ENCODE measurements at places on chromosomes 3 and 15.

- no peak for DNase-seq
These were observed 26.8 kb downstream of the TRANK1 start for GRCh38 chr3:36918050-36918449.

DNA sequence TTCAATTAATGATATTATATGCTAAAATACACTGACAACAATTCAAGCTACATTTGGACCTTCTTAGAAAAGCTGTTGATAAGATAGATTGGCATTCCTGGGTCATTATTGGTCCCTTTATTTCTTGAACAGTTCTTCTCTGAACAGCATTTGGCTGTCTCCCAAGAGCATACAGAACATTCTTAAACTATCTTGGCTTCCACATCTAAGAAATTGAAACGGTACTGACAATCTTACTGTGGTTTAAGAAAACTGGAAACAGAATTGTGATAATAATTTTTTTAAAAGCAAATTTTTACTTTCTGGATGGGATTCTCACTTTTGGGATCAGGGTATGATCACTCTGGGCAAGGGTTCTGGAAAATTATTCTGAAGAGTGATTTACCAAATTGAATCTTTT is 161.7 kb upstream of the ZNF385D start:
- DNase-seq, result no peak

DNA sequence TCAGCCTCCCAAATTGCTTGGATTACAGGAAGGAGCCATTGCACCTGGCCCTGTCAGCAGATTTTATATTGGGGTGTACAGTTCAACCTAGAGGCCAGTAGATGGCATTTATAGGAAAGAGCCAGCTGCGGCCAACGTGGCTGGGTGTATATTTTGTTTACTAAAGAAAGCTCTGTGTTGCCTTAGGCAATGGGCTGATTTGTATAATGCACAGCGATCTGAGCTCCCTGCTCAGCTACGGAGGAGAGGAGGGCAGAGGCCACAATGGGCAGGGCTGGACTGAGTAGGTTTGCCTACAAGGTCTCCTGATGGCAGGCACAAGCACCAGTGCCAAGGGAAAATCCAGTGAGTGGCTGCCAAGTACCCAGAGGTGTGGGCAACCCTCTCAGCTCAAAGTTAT is 282.4 kb downstream of the ARPP21 start:
- no peak for DNase-seq

DNA sequence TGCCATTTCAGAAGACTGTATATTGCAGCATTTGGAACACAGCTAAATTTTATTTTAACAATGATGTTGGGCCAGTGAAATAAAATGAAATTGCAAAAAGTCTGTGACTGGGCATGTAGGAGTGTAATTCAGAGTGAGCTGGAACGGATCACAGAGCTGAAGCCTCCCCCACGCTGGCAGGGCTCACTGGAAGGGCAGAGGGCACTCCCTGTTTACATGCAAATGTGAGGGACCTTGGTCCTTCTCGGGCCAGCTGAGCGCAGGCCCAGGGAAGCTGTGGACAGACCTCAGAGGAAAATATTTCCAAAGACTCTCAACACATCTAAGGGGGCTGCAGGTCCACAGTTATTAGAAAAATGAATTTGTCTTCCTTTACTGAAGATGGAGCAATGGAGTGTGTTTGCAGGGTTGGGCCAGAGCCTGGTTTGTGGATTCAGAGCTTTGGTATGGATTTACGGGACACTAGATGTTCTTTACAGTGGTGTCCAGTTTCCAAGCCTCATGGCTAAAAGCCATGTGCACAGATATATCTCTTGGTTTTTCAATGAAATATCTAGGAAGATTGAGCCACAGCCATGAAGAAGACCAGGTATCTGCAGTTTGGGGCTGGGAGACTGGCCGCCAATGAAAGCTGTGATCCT is 32.0 kb downstream of the TRPM1 start:
- no peak for DNase-seq

DNA sequence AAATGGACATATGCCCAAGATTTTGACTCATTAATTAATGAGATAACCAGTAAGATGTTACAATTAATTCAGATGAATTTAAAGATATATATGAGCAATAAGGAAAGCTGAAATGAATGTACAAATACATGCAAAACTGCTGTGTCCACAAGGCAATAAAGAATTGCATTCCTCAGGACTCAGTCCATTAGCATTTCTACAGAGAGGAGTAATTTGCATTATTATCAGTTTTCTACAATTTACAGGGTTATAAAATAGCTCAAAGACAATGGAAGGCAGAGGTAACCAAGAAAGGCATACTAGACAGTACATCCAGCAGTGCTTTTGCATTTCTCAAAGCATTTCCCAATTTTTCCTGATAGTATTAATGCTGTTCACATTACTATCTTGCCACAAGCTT is 377.1 kb upstream of the GOLIM4 start:
- no peak for DNase-seq

DNA sequence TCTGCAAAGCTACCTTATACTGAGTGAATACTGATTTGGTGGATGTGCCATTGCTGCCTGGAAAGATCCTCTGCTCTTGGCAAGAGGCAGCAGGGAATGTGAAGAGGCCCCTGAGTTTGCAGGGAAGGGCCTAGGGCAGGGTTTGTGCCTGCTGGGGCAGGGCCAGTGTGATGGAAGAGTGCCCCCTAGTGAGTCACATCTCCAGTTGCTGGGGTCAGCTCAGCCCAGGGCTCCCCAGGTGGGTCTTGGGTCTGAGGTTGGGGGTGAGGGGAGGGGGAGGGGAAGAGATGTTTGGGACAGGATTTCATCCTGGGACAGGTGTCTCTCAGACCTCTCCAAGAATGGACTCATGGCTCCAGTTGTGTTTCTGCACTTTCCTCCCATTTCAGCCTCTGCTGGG is 4.1 kb upstream of the AMOTL2 start:
- no peak for DNase-seq

- no peak for DNase-seq
These were observed 57.4 kb upstream of the BDH1 start for GRCh38 chr3:197613199-197613598.

DNA sequence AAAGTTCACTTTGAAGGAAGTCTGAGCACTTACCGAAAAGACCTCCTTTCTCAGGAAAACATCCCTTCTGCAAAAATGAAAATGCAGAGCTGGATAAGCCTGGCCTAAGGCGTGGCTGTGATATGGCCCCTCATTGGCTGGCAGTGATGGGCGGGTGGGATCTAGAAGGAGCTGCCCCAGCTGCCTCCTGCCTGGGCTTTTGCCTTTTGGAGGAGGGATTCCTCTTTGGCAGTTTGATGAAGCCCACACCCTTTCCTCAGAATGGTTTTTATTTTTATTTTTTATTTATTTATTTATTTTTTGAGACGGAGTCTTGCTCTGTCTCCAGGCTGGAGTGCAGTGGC is 4.0 kb upstream of the DZIP1L start:
- DNase-seq, result no peak

GRCh38 chr3:161851941-161852566 is 355.4 kb downstream of the OTOL1 start:
- DNase-seq, result peak; percentile 22

DNA sequence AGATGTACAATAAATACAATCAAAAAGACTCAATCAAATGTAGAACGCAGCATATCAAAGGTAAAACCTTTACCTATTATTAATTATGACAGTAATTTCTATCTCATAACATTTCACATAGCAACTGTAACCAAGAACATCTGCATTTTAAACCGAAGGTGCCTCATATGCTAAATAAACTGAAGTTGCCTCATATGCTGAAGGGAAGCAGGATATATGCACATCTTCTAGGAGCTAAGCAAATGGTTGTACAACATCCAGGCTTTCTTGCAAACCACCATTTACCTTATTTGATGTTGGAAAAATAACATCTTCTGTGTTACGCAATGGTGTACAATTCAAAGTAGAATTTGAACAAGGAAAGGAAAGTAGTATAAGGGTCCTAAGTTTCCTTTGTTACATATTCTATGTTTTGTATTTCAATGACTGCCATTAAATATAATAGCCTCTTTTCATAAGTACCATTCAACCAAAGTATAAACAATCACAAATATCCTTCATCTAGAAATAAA is 145.9 kb downstream of the SATB1 start:
- no peak for DNase-seq

DNA sequence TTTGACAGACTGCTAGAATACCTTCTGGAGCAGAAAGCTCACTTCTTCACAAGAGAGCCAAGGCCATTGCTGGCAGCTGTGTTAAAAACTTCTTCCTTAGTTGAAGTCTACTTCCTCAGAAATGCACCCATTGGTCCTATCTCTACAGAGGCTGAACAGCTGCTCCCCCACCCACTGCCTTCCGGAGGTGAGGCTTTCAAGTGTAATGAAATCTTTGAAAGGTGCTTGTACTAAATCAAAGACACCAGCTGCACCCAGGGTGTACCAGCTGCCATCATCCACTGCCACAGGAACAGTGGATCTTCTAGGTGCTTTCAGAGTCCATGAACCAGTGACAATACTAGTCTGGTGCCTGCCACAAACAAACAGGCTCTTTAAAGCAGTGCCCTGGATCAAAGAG is 26.4 kb upstream of the HERC1 start:
- DNase-seq, result no peak

DNA sequence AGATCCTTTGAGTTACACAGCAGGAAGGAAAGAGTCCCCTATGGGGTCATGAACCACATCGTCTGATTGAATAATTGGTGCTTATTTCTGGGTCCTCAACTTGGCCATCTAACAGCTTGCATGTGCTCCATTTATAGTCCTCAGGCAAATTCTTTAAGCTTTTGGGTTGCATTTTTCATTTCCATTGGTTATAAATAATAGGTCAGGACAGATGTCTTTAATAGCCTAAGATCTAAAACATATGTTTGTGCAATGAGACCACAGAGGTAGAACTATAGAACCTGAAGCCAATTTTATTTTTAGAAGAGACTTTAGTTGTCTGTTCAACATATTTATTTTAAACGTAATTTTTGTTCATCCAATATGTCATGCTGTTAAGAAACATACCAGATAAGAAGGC is 43.2 kb downstream of the CD200R1L start:
- no peak for DNase-seq

DNA sequence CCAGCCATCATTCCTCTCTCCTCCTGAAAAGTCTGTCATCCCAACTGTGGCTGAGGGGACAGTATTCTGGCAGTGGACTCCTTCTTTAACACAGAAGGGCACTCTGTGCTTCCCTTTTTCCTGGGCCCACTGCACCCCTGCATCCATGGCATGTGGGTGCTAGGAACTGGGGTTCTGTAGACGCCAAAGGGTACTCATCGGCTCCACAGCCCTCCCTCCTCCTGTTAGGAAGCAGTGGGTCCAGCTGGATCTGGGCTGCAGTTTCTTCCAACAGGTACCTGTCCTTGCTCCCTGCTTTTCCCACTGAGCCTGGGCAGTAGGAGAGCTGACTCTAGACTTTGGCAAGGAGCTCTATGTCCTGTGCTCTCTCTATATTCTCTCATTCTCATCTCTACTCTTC is 6.4 kb upstream of the MANF start:
- DNase-seq, result no peak

GRCh38 chr3:160232014-160232413 is 6.8 kb downstream of the C3orf80 start:
- no peak for DNase-seq

DNA sequence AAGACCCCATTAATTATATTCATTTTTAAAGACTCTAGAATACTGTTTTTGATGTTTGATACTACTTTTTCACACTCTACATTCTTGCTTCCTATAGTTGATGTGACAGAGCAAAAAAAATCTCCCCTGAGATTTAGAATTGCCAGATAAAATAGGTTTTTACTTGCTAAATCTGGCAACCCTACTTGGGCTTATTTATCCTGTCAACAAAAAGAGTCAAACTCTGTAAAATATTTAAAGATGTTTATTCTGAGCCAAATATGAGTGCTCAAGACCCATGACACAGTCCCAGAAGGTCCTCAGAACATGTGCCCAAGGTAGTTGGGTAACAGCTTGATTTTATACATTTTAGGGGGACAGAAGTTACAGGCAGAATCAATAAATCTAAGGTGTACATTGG is 72.3 kb downstream of the DAPK2 start:
- no peak for DNase-seq

DNA sequence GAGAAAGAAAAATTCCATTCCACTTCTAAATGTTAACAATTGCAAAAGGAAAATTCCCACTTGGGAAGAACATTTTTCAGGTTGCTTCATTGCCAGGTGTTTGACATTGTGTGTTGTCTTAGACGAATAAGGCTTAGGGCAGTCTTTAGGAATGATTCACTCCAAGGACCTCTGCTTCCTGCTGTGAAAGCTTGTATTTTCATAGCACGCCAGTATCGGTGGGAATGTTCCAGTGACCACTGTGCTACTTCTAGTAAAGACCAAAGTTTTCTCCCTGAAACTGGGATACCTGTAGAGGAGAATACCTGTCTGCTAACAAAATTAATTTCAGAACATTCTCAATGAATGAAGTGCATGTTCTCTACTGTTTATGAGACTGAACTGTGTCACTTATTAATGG is 64.1 kb downstream of the CDIN1 start:
- DNase-seq, result peak; percentile 28

Measured in renal cortical epithelial cell (primary cell).